Left ventricle myocardium inferior (tissue), 1 donor: ENCODE measurements at places on chromosomes 5 and 9. TPM values are rescaled to one million over a fixed set of nuclear protein-coding genes. Genes with fewer than 3 reads are reported as not detected.

GRCh38 chr5:172133359-172134029, 54.5 kb downstream of the STK10 start:
- DNase-seq = no peak

DNA sequence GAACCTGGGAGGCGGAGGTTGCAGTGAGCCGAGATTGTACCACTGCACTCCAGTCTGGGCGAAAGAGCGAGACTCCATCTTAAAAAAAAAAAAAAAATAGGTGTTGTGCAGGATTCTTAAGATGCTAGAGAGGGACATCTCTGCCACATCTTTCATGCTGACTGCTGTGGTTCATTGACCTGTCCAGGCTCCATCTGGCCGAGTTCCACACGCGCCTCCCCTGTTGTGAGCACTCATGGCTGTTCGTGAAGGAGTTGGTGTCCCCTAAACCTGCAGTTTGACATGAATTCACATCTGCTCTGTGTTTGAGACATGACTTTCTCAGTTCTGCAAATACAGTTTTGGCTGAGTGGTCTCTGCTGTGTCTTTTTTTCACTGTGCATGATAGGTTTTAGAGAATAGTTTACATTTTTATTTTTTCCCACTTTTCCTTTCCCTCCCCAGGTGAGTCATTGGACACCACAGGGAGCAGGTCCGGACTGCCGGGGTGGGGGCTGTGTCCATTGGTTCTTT, 5.3 kb downstream of the NXNL2 start:
- no peak for DNase-seq

DNA sequence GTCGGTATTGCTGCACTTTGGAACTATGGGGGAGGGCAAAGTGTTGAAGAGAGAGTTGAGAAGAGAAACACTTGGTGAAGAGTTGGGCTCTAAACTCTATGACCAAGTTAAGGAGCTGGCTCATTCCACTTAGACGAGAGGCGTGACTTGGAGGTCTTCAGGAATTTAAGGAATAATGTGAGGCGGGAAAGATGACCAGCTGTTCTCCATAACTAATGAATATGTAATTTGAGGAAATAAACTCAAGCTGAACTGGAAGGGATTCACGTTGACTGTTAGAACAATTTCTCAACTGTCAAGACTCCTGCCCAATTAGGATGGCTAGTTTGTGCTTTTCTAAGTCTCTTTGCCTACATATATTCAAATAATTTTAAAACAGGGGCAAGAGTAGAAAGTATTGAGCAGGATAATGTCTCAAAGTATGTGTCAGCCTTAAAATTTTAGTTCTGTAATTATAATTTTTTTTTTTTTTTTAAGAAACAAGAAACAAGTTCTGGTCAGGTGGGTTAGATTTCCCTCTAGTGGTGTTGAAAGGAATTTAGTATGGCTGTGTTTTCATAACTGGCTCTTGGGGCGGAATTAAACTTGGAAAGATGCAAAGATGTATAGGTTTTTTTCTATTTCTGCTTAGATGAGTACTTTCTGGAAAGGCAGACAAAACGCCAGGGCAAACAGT, 33.4 kb downstream of the TMEM252 start:
- no peak for DNase-seq

DNA sequence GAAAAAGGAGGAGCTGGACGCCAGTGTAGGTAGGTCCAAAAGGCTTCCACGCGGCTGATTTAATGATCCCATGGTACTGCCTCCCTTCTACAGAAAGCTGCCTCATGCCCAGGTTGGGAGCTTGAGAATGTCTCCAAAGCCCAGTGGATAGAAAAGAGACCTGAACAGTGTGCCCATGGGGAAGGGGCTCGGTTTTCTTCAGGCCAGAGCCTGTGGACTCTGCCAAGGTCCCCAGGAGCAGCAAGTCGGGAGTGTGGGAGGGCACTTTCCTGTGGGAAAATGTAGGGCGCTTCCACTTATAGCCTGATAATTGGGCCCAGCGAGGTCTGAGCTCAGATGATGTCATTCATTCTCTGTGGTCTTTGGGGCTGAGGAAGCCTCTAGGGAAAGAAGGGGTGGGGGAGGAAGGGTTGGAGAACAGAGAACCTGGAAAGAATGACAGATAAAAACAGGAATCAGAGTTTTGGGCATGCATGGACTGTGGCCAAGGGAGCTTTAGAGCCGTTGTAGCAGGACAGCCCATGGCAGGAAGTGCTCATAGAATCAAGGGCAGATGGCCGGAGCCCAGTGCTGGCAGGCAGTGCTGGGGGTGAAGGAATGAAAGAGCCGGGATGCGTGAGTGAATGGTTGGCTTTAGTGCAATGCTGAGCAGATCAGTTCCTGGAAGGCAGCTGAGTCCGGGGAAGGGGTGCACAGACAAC, 42.5 kb upstream of the SH3PXD2B start:
- peak; percentile 70 for DNase-seq

DNA sequence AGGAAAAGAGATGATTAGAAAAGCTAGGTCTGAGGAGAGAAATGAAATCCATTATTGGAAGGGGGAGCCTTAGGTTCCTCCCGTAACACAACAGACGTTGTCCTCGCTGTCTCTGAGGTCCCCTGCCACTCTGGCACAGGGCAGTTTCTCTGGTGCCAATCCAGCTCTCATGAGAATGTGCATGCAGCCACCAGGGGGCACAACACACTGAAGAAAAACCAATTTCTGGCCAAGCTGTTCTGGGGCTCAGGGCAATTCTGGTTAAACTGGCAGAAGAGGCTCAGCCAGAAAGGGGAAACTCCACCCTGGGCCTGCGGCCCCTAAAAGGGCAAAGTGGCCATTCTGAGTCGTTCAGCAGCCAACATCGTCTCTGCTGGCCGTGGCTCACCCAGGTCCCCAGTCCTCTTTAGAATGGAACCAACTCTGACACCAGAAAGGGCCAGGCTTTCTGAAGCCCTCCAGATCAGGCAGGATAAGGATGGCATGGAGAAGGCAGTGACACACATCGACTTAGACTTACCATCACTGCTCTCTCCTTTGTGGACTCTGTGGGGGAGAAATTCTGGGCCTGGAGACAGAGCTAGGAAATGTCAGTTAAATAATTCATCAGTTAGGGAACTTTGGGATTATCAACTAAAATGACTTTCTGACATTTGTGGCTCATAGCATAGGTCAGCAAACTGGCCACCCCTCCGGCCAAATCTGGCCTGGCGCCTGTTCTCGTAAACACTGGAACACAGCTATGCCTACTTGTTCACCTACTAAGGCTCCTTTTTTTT, 58.5 kb upstream of the GOLPH3 start:
- DNase-seq = peak; percentile 76

DNA sequence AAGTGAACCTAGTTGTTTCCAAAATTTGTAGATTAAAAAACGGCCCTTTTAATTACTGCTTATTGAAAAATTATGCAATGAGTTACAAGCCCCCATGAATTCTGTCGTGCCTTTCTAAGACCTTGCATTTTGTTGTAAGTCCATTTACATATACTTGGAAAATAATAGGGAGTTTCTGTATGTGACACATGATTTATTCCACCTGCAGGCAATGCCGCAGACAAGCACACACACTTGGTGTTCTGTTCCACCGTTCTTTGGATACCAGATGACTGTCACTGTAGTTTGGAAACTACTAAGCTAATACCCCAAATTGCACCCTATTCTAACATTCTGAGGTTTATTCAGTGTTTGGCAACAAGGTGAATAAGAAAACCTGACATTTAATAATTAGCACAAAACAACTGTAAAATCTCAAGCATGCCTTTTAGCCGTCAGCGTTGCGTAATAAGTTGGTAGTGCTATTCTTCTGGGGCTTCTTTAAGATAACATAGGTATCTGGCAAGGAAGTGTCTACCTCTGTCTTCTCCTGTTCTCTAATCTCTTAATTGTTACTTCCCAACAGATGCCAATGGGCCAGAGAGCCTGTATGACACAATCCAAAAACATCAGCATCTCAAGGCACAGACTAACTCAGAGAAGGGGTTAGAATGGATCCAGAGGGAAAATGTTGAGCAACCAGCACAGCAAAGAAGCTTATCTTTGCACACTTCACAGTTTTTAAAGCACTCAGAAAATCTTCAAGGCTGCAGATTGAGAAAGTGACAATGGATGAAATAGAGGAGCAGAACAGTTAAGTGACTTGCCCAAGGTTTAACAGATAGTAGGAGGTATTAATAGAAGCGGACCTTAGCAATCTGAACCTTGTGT, 48.2 kb upstream of the DPYSL3 start:
- no peak for DNase-seq

DNA sequence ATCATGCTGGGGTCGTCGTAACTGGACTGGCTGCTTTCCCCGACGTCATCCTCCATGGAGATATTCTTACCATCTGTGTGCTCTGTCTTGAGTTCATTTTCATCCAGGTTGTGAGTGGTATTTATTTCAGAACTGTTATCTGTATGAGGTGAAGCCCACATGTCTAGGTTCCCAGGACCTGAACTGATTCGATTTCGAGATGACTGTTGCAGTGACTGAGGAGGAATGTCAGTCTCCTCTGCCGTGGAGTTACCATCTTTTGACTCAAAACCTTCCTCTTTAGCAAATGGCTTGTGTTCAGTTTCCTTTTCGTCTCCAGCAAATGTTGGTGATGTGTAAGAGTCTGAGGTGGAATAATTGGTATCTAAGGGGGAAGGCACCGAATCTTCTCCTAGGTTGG, 55.2 kb upstream of the PCA3 start:
- DNase-seq = no peak

- no peak for DNase-seq
Measured at GRCh38 chr5:29547236-29547865, 1646.1 kb upstream of the CDH6 start.

The IQGAP2 gene
- 4.1 TPM for total RNA-seq

The RMND5B gene
- 38.9 TPM for total RNA-seq

The CNTFR gene
- total RNA-seq = 4.6 TPM

The ELOVL7 gene
- total RNA-seq = 0.19 TPM

The PHF2 gene
- total RNA-seq = 27.4 TPM

The GRIN3A gene
- 0.49 TPM for total RNA-seq

The SPINK5 gene
- total RNA-seq = 0.47 TPM
